CD4-positive, CD25-positive, alpha-beta regulatory T cell (primary cell): ENCODE measurements at places on chromosomes 6 and 20. TPM values are rescaled to one million over a fixed set of nuclear protein-coding genes. Genes with fewer than 3 reads are reported as not detected.

Gene SMOC2
- total RNA-seq: not detected

- DNase-seq: no peak
These were observed 70.7 kb downstream of the PDE7B start for GRCh38 chr6:135922174-135922573.

GRCh38 chr6:39228111-39228971 lies 934 bp downstream of the KCNK5 start:
- DNase-seq: no peak

DNA sequence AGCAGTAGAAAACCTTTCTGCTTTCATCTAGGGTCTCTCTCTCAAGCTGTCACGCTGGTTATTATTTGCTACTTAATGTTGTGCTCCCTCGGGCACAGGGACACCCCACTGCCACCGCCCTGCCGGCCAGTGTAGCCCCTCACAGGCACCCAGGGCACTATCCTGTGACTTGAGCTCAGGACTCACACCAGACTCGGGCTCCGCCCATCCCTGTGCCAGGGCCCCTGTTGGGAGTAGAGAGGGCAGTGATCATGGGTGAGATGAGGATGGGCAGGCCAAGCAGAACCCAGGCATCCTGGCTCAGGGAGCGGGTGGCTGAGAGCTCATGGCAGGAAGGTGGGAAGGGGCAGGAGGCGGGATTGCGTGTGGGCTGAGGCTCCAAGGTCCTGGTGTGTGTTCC lies 371.9 kb downstream of the ZFAND3 start:
- DNase-seq: no peak

DNA sequence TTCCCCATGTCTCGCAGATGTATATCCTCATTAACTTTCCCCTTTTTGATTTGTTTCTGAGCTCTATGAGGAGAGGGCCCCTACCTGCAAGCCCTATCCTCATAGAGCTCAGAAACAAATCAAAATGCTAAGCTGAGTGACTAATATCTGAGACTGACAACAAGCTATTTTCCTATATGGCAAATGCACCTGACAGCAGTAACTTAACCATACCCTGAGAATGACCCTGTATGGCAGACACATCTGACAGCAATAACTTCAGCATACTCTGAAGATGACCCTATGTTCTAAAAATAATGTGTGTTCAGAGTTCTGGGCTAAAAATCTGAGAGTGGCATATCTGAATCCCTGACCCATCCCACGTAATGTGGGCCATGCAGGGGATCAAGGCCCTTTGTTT lies 79.0 kb upstream of the MEI4 start:
- no peak for DNase-seq

DNA sequence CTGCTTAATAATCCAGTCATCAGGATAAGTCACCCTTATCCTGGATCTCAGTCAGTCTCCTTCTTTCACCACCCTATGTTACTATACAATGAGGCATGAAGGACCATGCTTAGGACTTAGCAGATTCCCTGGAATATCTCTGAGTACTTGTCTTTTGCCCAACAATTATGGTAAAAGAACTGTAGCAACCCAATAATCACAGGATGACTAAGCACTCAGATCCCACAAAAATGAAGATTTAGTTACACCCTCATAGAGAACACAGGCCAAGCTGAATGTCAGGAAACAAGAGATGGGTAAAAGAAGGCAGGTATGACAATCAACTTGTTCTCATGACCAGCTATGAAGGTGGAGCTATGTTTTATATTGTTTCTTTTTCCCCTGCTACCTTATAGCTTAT lies 91.4 kb downstream of the EDN1 start:
- no peak for DNase-seq

DNA sequence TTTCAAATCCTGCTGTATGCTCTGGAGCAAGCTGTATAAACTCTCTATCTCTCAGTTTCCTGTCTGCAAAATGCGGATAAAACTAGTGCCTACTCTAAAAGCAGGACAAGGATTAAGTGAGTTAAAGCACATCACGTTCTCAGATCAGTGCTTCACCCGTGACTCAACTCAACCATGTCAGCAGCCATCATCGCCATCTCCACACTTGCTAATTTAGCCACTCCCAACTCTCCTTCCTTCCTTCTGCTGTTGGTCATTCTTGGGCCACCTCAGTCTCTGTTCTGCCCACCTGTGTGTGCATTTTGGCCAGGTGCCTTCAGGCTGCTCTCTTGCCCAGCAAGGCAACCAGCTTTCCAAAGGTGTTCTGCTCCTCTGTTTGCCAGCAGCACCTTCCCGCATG lies 260.0 kb upstream of the CDYL start:
- no peak for DNase-seq

Gene HLA-DRA
- total RNA-seq: 100 TPM

DNA sequence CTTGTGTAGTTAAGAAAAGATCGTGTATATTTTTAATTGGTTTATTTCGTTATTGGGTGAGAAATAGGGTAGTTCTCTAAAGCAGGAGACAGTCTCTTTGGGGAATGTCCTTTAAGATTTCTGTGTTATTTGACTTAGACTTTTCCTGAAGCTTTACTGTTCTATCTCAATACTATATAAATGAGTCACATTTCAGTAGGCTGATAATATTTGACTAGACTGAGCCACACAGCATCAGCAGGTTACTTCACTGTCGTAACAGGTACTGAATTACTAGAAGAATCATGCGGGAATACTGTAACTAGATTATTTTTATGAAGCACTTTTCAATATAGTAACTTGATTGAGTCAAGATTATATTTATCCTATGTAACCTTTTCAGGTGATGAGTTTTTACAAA lies 1.4 kb downstream of the SMAP1 start:
- DNase-seq: no peak

Gene SLC26A8
- total RNA-seq: not detected

Gene PLEKHG1
- total RNA-seq: 29.9 TPM

- DNase-seq: no peak
These were observed 19.8 kb downstream of the PXDC1 start for GRCh38 chr6:3731700-3732099.

Gene HLA-DQA2
- total RNA-seq: 0.32 TPM

DNA sequence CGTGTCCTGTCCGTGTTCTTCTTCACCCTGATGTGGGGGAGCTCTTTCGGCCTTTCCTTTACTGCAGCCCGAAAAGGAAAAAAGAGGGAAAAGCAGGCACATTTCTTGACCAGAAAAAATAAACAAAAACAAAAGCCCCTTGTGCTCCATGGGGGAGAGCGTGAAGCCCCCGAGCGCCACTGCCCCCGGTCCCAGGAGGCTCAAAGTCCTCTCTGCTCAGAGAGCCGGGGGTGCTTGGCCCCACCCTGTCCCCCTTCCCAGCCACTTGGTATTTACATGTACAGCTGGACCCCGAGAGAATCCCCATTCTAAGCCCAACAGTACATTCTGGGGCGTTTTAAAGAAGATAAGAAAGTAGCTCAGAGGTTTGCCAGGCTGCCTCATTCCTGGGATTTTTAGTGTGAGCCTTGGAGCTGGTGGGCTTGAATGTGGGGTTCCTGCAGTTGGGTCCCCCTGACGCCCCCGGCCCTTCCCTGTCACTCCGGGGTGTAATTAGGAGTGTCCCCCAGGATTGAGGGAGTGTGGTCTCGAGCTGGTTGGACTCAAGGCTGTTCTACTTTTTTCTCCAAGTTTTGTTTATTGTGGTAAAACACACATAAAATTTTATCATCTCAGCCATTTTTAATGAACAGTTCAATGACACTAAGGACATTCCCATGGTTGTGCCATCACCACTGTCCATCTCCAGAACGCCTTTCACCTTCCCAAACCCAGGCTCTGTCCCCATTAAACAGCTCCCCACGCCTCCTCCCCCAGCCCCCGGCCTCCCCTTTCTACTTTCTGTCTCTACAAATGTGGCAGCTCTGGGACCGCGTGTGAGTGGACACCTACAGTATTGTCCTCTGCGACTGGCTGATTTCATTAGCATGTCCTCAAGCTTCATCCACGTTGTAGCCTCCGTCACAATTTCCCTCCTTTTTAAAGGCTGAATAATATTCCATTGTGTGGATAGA lies 55.7 kb upstream of the BHLHE23 start:
- no peak for DNase-seq

- no peak for DNase-seq
These were observed 590.9 kb upstream of the CITED2 start for GRCh38 chr6:139965393-139965792.

GRCh38 chr6:20584100-20584731 lies 50.0 kb downstream of the CDKAL1 start:
- DNase-seq: no peak

Gene SYTL3
- total RNA-seq: 54.8 TPM

Gene DEFB114
- total RNA-seq: not detected

DNA sequence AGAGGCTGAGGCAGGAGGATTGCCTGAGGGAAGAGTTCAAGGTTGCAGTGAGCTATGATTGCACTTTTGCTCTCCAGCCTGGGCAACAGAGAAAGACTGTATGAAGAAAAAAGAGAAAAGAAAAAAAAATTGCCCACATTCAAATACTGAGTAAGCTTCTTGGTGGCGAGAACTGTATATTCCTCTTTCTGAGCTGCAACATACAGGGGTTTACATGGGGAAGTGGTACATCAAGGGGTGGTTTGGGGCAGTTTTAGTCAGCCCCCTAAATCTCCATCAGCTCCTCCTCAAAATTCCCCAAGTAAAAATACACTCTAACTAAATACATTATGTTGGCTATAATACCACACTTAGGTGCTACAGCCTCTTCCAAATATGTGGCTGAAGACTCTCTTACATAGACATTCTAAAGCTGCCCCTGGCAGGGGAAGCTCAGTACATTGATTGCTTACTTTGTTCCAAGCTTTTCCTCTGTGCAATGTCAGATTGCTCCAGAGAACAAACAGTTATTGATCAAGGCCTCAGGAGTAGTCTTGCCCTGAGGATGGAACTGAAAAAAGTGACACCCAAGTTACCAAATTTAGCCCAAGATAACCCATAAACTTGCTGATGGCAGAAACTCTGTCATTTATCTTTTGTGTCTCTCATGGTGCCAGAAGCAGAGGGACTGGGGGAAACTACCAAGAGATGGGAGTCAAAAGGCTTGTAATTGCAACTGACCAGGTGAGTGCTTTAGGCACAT lies 107.4 kb upstream of the RIPOR2 start:
- no peak for DNase-seq
